Dorsolateral prefrontal cortex (tissue), 122 donors: ENCODE measurements at places on chromosomes 5 and 9.
A peak's percentile ranks its signal among the peaks of the same experiment; 100 is the strongest.

- no peak for DNase-seq
These were observed 27.5 kb downstream of the CDH6 start for GRCh38 chr5:31221001-31221400.

DNA sequence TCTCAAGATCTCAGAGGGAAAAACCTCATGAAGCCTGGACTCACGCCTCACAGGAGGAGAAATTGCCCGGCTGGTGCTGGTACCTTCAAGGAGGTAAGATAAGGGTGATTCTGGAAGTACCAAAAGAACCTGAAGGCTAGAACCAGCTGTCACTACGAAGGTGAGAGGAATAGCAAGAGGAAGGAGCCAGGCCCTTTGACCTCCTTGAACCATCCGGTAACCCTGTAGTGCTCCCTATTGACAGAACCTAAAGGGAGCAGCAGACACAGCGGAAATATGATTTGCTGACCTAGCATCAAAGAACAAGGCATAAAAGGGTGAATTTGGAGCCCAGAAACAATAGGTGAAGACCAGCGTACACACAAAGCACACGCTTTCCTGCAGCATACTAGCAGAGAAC, 92.2 kb downstream of the DOCK8 start:
- no peak for DNase-seq

GRCh38 chr5:157069949-157070348, 11.0 kb upstream of the HAVCR1 start:
- DNase-seq: no peak

DNA sequence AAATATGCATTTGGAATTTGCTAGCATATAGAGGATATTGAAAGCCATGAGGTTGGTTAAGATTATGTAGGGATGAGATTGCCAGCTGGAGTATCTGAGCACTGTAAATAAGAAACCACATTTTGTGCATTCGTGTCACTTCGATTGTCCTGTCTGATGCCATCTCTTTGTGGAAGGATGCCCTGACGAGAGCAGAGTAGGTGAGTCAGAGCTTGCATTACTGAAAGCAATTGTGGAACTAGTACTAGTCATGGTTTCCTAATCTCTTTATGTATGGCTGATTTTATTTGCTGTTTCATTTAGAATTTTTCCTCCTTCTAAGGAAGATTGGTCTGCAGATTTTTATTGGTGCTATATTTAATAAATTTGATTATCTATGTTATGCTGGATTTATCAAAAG, 14.5 kb upstream of the TAS2R1 start:
- DNase-seq: no peak

DNA sequence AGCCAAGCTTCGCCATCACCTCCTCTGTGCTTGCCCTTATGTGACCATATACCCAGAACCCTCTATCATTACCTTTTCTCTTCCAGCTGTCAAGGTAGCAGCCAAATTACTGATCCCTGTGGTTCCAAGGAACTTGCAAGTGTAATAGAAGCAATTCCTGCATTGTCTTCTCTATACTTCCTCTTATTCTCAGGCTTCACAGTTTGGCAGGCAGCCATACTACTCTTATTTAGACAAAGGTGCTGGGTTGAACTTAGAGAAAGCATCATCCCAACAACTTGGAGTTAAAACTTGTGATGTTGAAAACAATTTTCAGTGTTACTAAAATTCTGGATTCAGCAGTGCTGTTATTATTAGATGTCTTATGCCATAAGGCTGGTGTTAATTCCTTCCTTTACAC, 93.2 kb downstream of the NLN start:
- no peak for DNase-seq

DNA sequence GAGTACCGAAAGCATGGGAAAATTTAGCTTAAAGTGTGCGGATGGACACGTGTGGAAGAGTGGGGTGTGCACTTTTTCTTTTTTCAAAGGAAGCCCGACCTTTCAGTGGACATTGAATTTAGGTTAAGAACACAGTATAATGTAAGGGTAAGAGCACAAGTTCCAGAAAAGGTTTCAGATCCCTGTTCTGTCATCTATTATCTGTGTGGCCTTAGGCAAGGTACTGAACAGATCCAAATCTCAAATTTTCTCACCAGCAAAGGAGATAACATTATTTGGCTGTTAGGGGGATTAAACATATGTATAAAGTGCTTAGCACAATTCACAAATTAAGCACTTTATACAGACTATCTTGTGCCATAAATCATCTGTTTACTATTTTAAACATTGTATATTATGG, 441.0 kb downstream of the SPOCK1 start:
- DNase-seq: no peak

GRCh38 chr9:123318961-123319421, 37.0 kb upstream of the CRB2 start:
- DNase-seq: peak; percentile 36
